Dermis microvascular lymphatic vessel endothelial cell (primary cell): ENCODE measurements at places on chromosomes 3 and 15.

GRCh38 chr3:122315619-122316018 is 9.4 kb upstream of the CSTA start:
- no peak for DNase-seq

DNA sequence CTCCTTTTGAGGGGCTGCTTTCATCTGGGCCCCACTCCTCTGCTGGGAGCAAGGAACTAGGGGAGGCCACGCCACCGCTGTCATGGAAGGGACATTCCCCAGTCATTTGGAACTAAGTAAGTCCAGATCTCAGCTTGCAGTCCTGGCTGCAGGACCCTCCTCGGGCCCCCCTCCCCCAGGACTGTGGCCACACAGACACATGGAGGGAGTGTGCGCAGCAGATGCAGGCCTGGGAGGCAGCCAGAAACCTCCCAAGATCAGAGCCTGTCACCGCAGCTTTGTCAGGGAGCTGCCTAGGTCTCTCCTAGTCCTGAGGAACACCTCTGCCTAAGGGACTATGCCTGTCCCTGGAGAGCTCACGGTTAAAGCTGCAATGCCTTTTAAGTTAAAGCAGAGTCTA is 7.3 kb upstream of the SEMA3F start:
- no peak for DNase-seq

DNA sequence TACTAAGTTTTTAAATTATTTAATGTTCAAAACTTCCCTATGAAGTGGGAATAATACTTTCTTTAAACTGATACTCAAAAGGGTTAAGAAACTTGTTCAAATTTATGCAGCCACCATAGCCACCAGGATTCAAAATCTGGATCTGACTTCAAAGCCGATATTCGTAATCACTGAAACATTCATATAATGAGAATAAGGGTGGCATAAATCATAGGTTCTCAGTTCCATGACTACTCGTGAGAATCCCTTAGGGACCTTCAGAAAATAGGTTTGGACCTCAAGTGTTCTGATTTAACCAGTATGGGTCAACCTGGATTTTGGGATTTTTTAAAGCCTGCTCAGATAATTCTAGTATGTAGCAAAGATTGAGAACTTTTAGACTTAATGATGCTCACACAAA is 160.6 kb downstream of the RBMS3 start:
- DNase-seq = no peak

DNA sequence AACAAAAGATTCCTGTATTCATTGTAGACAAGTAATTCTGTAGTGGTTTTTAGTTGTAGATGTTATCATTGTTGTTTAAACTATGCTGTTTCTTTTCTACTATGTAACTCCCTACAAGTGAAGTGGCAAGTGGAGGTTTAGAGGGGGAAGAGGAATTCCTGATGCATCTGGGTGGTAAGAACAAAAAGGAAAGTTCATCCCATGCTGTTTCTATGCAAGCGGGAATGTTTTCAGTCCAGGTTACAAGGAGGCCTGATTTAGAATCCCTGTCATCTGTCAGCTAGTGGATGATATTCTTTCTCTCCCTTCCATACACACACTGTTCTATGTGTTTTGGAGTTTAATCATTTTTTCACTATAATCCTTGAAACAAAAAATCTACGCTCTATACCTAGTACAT is 67.4 kb downstream of the IMPG2 start:
- DNase-seq = no peak
